Umbilical cord (tissue), 2 donors: ENCODE measurements at places on chromosomes 4 and X.

GRCh38 chr4:7192252-7193029 lies at the start of gene SORCS2:
Gene SORCS2 (plus strand): TSS chr4:7192538.
- peak; percentile 77 for DNase-seq

DNA sequence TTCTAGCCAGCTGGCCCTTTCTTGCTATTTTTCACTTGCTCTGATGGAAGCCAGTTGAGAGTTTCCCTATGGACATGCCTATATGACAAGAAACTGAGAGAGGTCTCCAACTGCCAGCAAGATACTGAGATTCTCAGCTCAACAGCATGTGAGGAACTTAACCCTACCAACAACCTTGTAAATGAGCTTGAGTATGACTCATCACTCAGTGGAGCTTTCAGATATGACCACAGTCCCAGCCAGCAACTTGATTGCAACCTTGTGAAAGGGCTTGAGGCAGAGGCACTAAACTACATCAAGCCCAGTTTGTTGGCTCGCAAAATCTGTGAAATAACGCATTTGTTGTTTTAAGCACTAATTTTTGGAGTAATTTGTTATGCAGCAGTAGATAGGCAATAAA lies 175.8 kb downstream of the COMMD8 start:
- DNase-seq: no peak

DNA sequence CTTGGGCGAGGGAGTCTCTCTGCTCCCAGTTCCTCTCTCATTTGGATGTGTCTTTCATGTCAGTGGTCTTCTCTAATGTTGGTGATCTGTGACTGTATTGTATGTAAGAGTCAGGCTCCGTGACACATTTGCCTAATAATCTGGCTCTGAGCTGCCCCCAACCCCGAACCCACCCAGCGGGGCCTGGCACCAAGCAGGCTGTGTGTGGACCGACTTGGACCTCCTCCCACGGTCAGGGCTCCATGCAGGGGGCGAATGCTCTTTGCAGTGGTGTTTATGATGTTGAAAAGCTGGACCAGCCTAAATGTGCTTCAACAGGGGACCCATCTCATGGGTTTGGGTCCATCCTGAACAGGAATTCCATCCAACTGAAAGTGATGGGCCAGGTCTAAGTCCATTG lies 47.0 kb upstream of the ADRA2C start:
- DNase-seq: no peak

GRCh38 chr4:7087036-7087435 lies 19.2 kb upstream of the GRPEL1 start:
- no peak for DNase-seq

DNA sequence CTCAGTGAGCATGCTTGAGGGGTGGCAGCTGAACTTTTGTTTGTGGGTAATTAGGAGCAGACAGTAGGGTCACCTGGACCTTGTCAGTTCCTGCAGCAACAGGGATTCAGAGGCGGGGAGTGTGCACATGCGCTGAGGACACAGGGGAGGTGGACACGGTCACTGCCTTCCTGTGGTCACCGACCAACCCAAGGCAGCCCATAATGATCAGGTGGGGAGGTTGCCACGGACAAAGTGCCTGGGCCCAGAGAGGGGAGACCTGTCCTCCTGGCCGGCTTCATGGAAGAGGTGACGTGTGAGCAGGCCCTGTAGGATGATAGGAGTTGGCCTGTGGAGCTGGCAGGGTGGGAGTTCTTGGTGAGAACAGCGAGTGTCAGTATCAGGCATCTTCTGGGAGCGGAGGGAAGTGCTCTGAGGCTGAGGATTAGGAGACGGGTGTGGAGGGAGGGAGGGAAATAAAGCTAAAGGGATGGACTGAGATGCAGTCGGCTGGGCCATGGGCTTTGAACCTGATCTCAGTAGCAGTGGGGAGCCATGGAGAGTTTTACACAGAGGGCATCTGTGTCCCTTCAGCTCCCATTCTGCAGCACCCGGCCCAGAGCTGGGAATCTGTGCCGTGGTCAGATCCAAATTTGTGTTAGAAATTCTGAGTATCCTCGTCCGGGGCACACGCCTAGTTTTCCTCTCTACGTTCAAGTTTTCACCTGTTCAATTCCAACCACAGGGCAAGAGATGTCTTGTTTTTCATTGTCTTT lies 100.0 kb downstream of the PSAPL1 start:
- no peak for DNase-seq

GRCh38 chr4:185702147-185702663 lies 109.8 kb downstream of the SORBS2 start:
- no peak for DNase-seq

- DNase-seq: no peak
These were observed 218.1 kb upstream of the GK2 start for GRCh38 chr4:79626101-79626500.

DNA sequence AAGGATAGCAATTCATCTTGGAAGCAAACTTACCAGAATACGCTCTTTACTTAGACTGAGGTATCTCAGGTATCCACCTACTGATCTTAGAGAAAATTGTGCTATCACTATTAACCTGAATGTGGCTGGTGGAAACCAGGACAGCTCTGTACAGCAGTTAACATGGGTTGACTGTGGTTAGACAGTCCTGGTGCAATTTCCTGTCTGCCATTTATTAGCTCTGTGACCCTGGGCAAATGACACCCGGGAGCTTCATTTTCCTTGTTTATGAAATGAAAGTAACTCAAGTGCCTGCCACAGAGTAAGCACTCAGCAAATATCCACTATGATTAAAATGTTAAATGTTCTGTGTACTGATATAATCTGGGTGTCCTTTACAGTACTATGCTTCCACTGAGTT lies 60.0 kb downstream of the SMC1A start:
- no peak for DNase-seq
